ENCODE measurements at places on chromosomes 12 and 14.

DNA sequence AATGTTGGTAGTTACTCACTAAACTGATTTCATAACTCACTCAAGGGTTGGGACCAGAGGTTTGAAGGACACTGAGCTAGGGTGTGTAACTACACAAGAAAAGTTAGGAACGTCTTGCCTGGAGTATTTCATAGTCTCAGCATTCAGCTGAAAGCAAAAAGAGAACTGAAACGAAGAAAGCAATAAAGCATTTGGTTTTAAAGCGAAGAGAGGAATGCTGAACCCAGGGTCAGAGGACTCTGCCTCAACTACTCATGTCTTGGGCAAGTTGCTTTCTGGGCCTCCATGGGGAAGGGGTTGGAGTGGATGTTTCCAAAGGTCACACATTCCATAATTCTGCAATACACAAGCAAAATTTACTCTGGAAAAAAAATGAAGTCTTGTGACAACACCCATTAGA, 1.4 kb downstream of the GNS start:
- DNase-seq, result no peak

GRCh38 chr14:104795781-104796686, 486 bp upstream of the AKT1 start:
- DNase-seq, result peak; percentile 45

DNA sequence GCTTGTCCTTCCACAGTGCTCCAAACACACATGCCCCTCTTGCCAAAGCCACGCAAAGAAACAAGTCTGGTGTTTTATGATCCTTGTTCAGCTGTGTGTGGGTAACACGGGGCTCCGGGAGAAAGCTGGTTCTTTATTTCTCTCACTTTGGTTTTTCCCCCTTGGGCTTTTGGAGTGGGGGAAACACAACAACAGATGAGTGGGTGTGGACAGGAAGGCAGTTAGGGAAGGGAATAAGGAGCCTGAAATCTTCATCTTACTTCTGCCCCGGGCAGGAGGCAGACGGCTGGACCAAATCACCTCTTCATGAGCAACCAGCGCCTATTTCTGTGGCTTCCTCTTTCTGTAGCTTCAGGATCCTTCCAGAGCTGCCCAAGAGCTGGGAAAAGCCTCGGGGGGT, 218.5 kb downstream of the PHETA1 start:
- DNase-seq, result no peak

- DNase-seq, result peak; percentile 37
These were observed at the start of gene TSPAN9 for GRCh38 chr12:3076730-3077571. Gene TSPAN9 (plus strand): TSS chr12:3077379. CDS start chr12:3201194, 123,815 bp downstream.

DNA sequence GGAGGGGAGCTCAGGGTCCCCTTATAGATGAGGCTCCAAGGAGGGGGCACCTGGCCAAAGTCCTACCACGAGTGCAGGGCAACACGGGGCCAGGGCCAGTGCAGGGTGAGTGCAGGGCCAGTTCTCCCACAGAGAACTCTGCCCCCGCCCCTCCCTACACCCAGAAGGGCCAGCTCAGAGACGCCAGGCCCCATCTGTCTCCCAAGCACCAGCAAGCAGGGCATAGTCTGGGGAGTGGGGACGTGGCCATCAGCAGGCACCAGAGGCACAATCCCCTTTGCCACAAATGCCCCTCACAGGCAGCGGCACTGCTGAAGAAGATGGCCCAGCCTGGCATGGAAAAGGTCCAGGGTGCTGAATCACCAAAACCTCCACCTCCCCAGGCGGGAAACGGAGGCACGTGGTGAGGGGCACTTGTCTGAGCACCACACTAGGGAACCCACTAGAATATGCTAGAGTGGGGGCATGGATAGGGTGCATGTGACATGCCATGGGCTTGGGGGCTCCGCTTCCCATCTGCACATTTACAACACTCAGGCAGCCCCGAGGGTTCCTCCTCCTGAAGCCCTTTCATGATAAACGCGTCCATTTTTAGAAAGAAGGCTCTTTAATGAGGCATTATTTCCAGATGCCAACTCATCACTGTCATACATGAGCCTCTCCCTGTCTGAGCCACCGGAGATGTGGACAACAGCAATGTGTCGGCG, 17.8 kb downstream of the CCDC85C start:
- DNase-seq, result no peak

DNA sequence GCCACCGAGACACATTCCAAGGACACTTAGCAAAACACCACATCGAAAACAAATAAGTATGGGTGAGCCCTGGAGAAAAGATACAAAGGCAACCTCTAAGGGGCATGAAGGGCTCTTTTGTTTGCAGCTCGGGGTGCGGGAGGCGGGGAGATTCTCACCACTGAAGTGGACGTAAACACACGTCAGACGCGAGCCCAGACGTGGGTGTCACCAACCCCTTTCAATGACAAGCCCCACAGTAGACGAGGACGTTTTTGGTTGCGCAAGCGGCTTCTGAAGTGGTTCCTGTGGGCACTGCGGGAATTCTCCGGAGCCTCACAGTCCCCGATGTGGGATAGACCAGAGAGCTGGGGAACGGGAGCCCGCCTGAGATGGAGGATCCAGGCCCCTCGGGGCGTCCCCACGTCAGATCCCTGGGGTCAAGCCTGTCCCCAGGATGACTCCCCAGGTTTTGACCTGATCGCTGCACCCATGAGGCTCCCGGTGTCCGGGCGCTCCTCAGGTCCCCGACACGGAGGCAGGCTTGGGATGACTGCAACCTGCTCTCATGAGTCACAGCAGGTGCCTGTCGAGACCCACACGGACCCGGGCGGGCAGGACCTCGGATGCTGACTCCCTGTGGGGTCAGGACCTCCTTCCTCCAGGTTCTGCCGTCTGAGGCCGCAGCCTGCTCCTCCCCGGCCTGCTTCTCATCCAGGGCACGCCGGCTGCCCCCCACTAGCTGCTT, 20.3 kb upstream of the ADGRD1 start:
- no peak for DNase-seq

DNA sequence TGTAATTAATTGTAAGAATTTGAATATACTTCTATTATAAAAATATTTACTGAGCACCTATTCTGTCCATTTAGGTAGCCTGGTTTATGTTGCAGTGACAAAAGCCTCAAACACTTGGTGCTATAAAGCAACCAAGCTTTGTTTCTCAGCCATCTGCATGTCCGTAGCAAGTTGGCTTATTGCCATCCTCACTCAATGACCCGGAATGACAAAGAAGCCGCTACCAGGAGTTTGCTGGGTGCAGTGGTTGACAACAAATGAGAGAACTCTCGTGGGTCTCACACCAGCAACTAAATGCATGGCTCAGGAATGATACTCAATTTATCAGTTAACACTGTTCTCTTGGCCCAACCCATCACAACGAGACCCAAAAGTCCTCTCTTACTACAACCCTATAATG, 553.1 kb downstream of the DIO2 start:
- DNase-seq, result no peak

- no peak for DNase-seq
These were observed 179.2 kb upstream of the RTL1 start for GRCh38 chr14:101082436-101083384.

GRCh38 chr14:37708481-37708880, 113.1 kb downstream of the TTC6 start:
- no peak for DNase-seq

DNA sequence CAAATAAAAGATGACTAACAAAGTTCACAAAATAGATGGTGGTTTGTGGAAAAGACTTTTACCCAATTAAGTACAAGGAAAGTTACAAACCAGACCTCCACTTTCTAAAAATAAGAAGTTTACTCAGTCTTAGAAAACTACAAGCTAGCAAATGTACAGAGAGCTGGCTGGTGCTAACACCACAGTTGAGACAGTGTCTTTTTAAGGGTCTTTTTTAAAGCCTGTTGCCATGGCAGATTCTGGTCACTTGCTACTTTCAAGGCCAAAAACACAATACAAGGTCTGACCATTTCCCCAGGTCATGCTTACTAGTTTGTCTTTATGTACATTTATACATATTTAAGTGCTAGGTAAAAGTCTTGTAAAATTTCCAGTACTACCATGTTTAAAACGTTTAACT, 2.4 kb downstream of the BTG1 start:
- DNase-seq, result no peak

GRCh38 chr12:46373301-46374296, 1.0 kb upstream of the SLC38A2 start:
- peak; percentile 49 for DNase-seq

GRCh38 chr12:38949363-38949762, 44.0 kb upstream of the CPNE8 start:
- no peak for DNase-seq

- no peak for DNase-seq
These were observed 10.0 kb upstream of the IL22 start for GRCh38 chr12:68263366-68263765.

GRCh38 chr14:92464716-92465115, 48.9 kb upstream of the RIN3 start:
- no peak for DNase-seq

DNA sequence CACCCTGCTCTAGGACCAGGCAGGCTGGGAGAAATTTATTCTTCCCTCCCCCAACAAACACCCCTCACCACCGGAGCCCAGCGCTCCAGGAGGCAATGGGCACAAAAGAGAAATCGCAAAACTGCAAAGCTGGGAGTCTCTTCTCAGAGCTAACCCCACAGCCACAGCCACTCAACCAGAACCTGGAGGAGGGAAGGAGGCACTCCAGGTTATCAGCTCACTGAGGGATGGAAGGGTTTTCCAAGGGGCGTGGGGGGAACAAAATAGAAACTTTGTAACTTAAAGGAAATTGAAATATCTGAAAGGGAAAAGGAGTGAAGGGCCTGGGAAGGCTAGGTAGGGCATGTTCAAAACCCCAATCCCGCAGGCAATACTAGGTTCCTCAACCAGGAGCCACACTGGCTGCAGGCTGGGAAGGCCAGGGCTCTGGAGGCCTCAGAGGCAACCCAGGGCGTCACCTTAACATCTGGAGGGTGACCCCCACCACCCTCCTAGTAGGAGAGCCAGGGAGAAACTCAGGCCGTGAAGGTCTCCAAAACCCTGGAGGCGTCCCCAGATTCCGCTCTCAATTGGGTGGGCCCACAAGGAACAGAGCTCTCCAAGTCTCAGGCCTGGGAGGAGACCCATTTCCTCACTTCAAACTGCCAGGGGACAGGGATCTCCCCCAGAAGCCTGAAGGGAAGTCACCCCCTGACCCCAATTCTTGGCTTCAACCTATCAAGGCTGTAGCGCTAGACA, 3.2 kb downstream of the KDM2B start:
- no peak for DNase-seq

- DNase-seq, result no peak
These were observed 142.4 kb downstream of the DPF3 start for GRCh38 chr14:72751276-72752033.

GRCh38 chr12:110186059-110186458, 61.9 kb downstream of the IFT81 start:
- no peak for DNase-seq

- no peak for DNase-seq
These were observed 201.8 kb upstream of the RGS6 start for GRCh38 chr14:71730471-71730870.

GRCh38 chr14:23408307-23408630, 196 bp upstream of the MYH6 start:
- DNase-seq, result no peak

GRCh38 chr12:30991466-30991865, 64.9 kb downstream of the TSPAN11 start:
- DNase-seq, result no peak

DNA sequence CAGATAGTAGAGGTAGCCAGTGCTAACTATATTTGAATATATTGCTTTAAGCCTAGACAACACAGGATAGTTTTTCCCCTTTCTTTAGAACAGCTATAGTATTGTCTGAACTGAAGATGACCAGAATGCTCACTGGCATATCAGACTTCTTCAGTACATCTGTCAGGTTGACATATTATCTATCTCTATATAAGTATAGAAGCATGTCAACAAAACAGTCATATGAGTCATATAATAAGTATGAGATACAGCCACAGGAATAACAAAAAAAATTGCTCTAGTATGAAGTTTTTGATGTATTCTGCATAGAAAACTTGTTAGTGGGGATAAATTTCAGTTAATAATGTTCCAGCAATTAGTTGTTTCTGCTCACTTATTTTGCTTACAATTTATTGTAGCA, 767.7 kb downstream of the LRFN5 start:
- DNase-seq, result no peak

DNA sequence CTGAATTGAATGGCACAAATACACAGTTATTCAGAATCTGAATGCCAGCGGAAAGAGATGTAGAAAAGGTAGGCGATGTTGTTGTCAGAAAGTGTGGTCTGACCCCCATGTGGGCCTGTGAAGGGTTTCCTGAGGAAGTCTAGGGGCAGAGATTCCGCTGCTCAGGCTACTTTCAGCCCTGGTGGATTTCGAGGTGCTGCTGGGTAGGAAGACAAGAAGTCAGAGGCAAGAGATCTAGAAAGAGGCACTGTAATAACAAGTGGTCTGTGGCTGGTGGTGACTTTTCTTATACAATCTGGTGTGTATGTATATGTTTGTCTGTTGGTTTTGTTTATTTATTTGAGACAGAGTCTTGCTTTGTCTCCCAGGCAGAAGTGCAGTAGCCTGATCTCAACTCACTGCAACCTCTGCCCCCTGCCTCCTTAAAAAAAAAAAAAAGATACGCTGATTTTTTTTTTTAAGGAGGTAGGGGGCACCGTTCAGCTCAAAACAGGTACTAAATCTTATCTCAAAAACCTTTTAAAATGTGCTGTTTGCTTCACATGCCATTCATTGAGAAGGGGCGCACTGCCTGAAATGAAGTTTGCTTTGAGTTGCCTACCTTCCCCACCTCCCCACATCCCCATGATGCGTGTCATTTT, 27.1 kb upstream of the MANSC4 start:
- DNase-seq, result no peak

- no peak for DNase-seq
These were observed 30.4 kb downstream of the FRS2 start for GRCh38 chr12:69500631-69501030.

DNA sequence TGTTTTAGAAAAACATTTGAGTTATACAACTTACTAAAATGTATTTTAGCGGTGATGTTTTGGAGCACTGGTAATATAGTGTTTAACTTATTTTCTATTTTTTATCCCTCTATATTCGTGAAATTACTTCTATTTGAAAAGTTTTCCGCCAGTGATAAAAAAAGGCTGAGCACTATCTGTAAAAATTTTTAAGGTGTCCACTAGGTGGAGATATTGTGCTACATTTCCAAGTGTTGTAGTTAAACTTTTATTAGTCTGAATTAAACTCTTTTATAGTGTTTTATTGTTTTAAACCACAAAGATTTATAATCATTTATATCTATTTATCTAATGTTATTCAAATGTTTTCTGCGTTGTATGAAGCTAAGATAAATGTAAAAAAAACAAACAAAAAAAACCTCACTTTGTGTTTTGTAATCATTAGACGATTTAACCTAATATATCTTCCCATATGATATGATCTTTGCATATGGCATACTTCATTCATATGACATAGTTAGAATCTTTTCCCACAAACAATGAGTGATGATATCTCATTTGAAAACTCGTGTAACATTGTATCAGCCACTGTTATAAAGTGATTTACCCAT, 11.8 kb downstream of the ALG10B start:
- peak; percentile 36 for DNase-seq

GRCh38 chr12:15638231-15638630, 151.0 kb downstream of the EPS8 start:
- DNase-seq, result no peak

- no peak for DNase-seq
These were observed 399.8 kb downstream of the RGS6 start for GRCh38 chr14:72332046-72332445.
